ENCODE measurements at places on chromosomes 13 and 19. TPM values are rescaled to one million over a fixed set of nuclear protein-coding genes. Genes with fewer than 3 reads are reported as not detected.

GRCh38 chr13:50594276-50595051 is 249.0 kb downstream of the DLEU7 start:
- H3K27me3 ChIP-seq = no peaks in the 10 kb centered on the region
- peaks cover 18% of the 10 kb centered on the region for H3K4me1 ChIP-seq
- no peak overlapping the region for H3K27ac ChIP-seq
- no peaks in the 10 kb centered on the region for H3K36me3 ChIP-seq
- H3K4me3 ChIP-seq = peak overlapping the region; percentile 14
- DNase-seq = peak; percentile 49

DNA sequence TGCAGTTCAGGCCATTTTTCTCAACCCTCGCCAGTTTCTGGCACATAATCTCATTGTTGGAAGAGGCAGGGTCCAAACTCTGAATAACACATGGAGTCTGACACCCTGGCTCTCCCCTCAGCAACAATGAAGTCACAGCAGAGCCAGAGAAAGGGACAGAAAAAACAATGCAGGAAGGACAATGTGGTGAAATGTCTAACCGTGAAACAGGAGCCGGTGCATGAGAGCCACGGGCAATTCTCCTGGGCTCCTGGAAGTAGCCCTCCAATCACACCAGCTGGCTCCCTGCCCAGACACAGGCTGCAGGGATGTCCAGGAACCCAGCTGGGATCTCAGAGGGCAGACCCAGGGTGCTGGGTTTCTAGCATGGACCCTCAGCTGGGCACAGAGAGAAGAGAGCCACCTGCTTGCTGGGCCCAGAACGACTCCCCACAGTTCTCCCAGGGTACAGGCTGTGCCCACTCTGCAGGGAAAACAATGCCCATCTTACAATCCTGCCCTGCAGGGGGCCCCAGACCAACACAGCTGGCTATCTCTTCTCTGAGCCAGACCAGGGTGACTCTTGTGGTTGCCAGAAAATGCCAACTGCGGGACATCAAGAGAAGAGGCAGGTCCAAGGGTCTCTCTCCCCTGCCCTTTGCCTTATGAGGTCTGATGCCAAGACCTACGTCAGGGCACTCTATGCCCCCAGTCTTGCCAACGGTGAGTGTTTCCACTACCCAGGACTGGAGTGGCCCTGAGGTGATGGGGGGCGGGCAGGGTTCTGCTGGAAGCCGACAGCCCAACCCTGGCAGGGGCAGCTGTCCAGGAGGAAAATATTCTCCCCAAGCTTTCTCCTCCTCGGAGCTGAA is 64.5 kb downstream of the CEBPG start:
- H3K36me3 ChIP-seq = no peaks in the 10 kb centered on the region
- H3K27me3 ChIP-seq = no peaks in the 10 kb centered on the region
- H3K4me1 ChIP-seq = no peaks in the 10 kb centered on the region
- no peak for DNase-seq
- H3K27ac ChIP-seq = no peak overlapping the region

GRCh38 chr13:31199849-31200636 is at the start of gene B3GLCT:
Gene B3GLCT (plus strand): TSS chr13:31199975. CDS start chr13:31200085, 110 bp downstream.
- peak within 1 kb of the TSS; percentile 41 for H3K4me3 ChIP-seq
- H3K27ac ChIP-seq = peak within 1 kb of the TSS; percentile 83
- H3K36me3 ChIP-seq = no peaks in the 10 kb centered on the region

GRCh38 chr13:98325724-98326123 is 148.7 kb upstream of the RNF113B start:
- H3K27ac ChIP-seq = no peak overlapping the region
- H3K27me3 ChIP-seq = no peaks in the 10 kb centered on the region
- DNase-seq = no peak

DNA sequence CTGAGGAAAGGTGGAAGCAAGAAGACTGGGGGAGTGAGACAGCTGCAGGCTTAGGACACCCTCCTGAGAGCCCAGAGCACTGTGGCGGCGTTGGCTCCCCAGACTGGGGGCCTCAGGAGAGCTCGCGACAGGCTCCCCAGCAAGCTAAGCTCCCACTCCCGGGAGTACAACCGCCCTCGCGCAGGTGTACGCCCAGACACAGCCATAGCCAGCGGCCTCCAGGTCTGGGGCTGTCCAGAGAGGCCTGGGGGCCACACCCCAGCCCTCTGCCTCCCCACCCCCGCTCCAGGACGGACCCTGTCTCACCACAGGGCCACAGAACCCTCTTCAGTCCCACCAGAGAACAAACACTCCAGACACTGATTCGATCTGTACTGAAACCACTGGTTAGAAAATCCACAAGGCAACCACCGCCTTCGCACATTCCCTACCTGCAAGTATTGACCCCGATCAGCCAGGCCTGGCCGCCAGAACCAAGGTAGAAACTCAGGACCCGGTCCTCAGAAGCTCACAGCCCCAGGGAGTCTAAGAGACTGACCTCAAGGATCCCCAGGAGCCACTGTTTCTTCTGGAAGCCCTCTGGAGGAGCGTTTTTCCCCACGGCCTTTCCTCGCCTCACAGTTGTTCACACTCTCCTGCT is 16.3 kb downstream of the ZIC5 start:
- peaks cover 55% of the 10 kb centered on the region for H3K27me3 ChIP-seq
- H3K36me3 ChIP-seq = no peaks in the 10 kb centered on the region
- no peak overlapping the region for H3K27ac ChIP-seq
- H3K4me1 ChIP-seq = peaks cover 35% of the 10 kb centered on the region
- DNase-seq = no peak
- no peak overlapping the region for H3K4me3 ChIP-seq

- peaks cover 51% of the 10 kb centered on the region for H3K4me1 ChIP-seq
- peak; percentile 92 for DNase-seq
- H3K27ac ChIP-seq = no peak overlapping the region
Observed at GRCh38 chr19:41531438-41532311, 44.3 kb upstream of the CEACAM21 start.

- H3K27ac ChIP-seq = no peak overlapping the region
- no peaks in the 10 kb centered on the region for H3K36me3 ChIP-seq
- no peaks in the 10 kb centered on the region for H3K27me3 ChIP-seq
- H3K4me1 ChIP-seq = no peaks in the 10 kb centered on the region
Observed at GRCh38 chr19:29193155-29193554, 19.8 kb downstream of the UQCRFS1 start.

- no peaks in the 10 kb centered on the region for H3K27me3 ChIP-seq
- peaks cover 16% of the 10 kb centered on the region for H3K36me3 ChIP-seq
- no peak overlapping the region for H3K27ac ChIP-seq
Observed at GRCh38 chr19:3547767-3548282, 8.9 kb downstream of the TEKTIP1 start.

GRCh38 chr13:65499256-65499655 is 1730.9 kb downstream of the PCDH9 start:
- H3K4me3 ChIP-seq = no peak overlapping the region
- no peaks in the 10 kb centered on the region for H3K36me3 ChIP-seq
- DNase-seq = no peak
- no peaks in the 10 kb centered on the region for H3K4me1 ChIP-seq

DNA sequence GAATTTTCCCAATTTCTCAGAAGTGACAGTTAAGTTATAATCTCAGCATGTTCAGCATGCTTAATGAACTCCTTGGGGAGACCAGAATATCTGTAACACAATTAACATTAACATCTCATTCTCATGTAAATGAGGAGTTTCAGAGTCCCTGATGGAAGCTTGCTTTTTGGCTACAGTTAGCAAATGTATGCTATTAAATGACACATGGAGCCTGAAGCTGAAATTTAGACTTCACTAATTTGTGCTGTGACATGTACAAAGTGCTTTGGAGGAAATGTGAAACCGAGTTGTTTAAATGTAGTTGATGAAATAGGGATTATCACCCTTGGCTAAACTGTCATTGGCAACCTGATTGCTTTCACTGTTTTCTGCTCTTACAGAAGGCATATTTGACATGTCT is 2265.1 kb upstream of the PCDH20 start:
- no peaks in the 10 kb centered on the region for H3K36me3 ChIP-seq
- H3K4me1 ChIP-seq = no peaks in the 10 kb centered on the region
- H3K4me3 ChIP-seq = no peak overlapping the region
- no peak overlapping the region for H3K27ac ChIP-seq
- DNase-seq = no peak

DNA sequence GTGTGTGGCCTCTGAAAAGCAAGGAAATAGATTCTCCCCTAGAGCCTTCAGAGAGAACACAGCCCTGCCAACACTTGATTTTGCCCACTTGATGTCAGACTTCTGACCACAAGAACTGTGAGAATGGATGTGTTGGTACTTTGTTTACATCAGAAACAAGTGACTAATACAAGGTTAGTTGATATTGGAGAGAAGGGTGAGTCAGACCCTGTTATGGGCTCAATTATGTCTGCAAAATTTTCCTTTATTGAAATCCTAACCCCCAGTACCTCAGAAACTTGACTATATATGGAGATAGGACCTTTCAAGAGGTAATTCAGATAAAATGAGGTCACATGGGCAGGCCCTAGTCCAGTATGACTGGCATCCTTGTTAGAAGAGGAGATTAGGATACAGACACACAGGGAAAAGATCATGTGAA is 226.7 kb downstream of the RFC3 start:
- no peaks in the 10 kb centered on the region for H3K36me3 ChIP-seq
- H3K4me3 ChIP-seq = no peak overlapping the region

DNA sequence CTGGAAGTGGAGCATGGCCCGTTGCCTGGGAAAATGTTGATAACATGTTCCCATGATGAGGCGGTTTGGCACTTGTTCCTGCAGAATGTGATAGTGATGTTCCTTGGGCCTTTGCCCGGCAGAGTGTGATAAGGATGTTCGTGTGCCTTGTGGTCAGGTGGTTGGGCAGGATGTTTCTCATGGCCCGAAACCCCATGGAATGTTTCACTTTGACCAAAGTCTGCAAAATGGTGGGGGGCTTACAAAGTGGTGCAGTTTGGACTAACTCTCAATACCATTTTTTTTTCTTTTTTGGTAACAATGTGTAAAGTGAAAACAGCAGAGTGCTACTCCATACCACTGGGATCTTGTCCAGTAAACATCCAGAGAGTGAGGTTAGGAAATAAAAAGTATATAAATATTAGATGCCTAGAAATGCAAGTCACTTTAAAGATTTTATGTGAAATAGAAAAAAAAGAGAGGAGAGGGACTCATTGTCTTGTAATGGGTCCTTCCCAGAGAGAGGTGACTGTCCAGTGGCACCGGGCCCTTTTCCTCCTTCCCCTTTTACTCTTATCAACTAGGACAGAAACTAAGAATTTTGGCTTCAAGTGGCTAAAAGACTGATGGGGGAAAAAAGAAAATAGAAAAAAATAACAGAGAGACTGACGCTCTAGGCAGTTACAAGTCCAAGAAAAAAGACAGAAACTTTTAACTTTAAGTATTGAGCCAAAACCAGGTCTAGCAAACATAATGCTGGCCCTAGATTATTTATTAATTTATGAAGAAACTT is 5.7 kb downstream of the FPR3 start:
- no peaks in the 10 kb centered on the region for H3K4me1 ChIP-seq
- H3K27ac ChIP-seq = peak overlapping the region; percentile 80
- H3K4me3 ChIP-seq = no peak overlapping the region
- H3K36me3 ChIP-seq = no peaks in the 10 kb centered on the region

GRCh38 chr13:30396434-30397075 is 25.7 kb upstream of the UBE2L5 start:
- DNase-seq = no peak
- no peaks in the 10 kb centered on the region for H3K27me3 ChIP-seq
- no peak overlapping the region for H3K27ac ChIP-seq
- H3K36me3 ChIP-seq = no peaks in the 10 kb centered on the region
- peaks cover 25% of the 10 kb centered on the region for H3K4me1 ChIP-seq

- H3K4me3 ChIP-seq = no peak overlapping the region
- no peak for DNase-seq
- H3K36me3 ChIP-seq = no peaks in the 10 kb centered on the region
Observed at GRCh38 chr19:40356681-40357595, 8.4 kb downstream of the PLD3 start.

- peaks cover 9% of the 10 kb centered on the region for H3K4me1 ChIP-seq
- H3K36me3 ChIP-seq = no peaks in the 10 kb centered on the region
- no peak for DNase-seq
- H3K27ac ChIP-seq = no peak overlapping the region
- H3K4me3 ChIP-seq = no peak overlapping the region
- peaks cover 47% of the 10 kb centered on the region for H3K27me3 ChIP-seq
Observed at GRCh38 chr19:1671716-1672037, 19.3 kb upstream of the TCF3 start.

GRCh38 chr19:16698914-16699313 is 20.7 kb upstream of the NWD1 start:
- no peak overlapping the region for H3K4me3 ChIP-seq
- H3K27me3 ChIP-seq = no peaks in the 10 kb centered on the region
- DNase-seq = no peak

GRCh38 chr13:32051156-32051555 is 19.6 kb downstream of the FRY start:
- no peaks in the 10 kb centered on the region for H3K27me3 ChIP-seq
- DNase-seq = no peak
- H3K36me3 ChIP-seq = no peaks in the 10 kb centered on the region
- peaks cover 17% of the 10 kb centered on the region for H3K4me1 ChIP-seq
- no peak overlapping the region for H3K27ac ChIP-seq

- DNase-seq = no peak
- no peaks in the 10 kb centered on the region for H3K4me1 ChIP-seq
- H3K27me3 ChIP-seq = no peaks in the 10 kb centered on the region
- no peak overlapping the region for H3K27ac ChIP-seq
- H3K36me3 ChIP-seq = no peaks in the 10 kb centered on the region
- H3K4me3 ChIP-seq = no peak overlapping the region
Observed at GRCh38 chr13:80481588-80481987, 140.7 kb upstream of the SPRY2 start.

Gene CNOT3
- 81.7 TPM for total RNA-seq

Gene CLN5
- 14.0 TPM for total RNA-seq

Gene KL
- 0.20 TPM for total RNA-seq

Gene BCL2L12
- 68.2 TPM for total RNA-seq

Gene ZNF98
- not detected for total RNA-seq

Gene PPP1R13L
- total RNA-seq = 3.9 TPM

Gene ZNF420
- 19.2 TPM for total RNA-seq

Gene CGB8
- not detected for total RNA-seq

Gene CSNK1G2
- 63.5 TPM for total RNA-seq

Gene ZNF493
- total RNA-seq = 13.3 TPM

Gene SPIB
- total RNA-seq = 2.2 TPM

Gene PSG1
- not detected for total RNA-seq

Gene SLITRK6
- not detected for total RNA-seq

Gene ZNF805
- 11.7 TPM for total RNA-seq

Gene SMIM44
- total RNA-seq = not detected

Data from CD8-positive, alpha-beta memory T cell (primary cell).